ENCODE measurements at places on chromosomes 11 and 22. TPM values are rescaled to one million over a fixed set of nuclear protein-coding genes. Genes with fewer than 3 reads are reported as not detected.

DNA sequence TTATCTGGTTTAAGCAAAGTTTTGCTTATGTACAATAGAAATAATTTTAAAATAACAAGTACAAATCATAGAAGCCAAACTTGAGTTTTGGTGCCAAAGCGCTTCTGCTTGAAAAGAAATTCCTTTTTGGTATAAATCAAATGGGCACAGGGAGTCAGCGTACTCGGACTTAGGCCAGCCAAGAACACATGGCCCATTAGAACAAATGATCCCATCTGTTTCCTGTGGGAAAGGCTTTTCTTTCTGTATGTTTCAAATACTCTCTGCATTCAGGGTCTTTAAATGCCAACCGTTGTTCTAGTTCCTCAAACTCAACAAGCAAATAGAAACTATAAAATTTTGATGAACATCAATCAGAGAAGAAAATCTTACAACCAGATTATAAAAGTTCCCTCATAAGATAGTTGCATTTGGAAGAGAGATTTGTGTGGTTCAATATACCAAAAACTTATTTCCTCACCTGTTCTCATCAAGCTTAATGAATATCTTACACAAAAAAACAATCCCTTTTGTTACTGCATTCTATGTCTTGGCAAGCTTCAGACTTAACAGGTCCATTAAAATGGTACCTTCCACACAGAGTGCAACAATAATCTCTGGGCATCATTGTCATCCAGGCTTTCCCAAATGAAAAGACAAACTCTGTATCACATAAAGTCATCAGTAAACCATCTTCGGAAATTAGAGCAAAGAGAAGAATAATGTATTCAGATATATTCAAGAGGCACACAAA, 739.8 kb upstream of the API5 start:
- no peak for DNase-seq
- H3K27me3 ChIP-seq = no peaks in the 10 kb centered on the region
- H3K4me1 ChIP-seq = no peaks in the 10 kb centered on the region
- no peak overlapping the region for H3K4me3 ChIP-seq

DNA sequence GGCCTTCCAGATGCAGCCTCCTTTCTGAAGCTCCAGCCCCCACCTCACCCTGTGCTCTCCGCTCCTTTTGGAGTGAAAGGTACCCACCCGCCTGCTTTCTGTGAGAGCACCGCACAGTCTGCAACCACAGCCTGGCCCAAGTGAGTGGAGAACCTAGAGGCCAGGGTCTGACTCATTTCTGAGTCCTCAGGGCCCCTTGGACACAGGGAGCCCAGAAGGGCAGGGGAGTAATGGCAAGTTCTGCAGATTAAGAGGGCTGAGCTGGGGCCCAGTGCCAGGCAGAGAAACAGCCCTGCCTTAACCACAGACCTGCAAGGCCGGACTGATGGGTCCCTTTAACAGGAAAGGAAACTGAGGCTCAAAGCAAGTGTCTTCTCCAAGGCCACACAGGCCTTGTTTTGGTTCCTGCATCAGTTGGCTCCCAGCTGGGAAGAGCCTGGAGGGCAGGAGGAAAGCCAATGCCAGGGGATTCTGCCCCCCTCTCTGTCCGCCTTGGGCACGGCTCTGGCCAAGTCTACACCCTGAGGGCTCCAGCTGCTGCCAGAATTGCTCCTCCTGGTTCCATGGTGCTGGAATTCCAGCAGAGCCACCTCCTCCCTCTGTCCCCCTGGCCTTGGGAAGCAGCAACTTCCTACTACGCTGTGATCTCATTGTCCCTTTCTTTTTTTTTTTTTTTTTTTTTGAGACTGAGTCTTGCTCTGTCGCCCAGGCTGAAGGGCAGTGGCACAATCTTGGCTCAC, 55.1 kb downstream of the CYTH4 start:
- no peak overlapping the region for H3K4me3 ChIP-seq
- peaks cover 30% of the 10 kb centered on the region for H3K27me3 ChIP-seq
- no peak overlapping the region for H3K27ac ChIP-seq
- no peaks in the 10 kb centered on the region for H3K36me3 ChIP-seq
- no peak for DNase-seq

The DUSP8 gene
- 47.3 TPM for total RNA-seq

The CDC45 gene
- 1.6 TPM for total RNA-seq

The SESN3 gene
- total RNA-seq = 5.5 TPM

The FOLR1 gene
- total RNA-seq = not detected

DNA sequence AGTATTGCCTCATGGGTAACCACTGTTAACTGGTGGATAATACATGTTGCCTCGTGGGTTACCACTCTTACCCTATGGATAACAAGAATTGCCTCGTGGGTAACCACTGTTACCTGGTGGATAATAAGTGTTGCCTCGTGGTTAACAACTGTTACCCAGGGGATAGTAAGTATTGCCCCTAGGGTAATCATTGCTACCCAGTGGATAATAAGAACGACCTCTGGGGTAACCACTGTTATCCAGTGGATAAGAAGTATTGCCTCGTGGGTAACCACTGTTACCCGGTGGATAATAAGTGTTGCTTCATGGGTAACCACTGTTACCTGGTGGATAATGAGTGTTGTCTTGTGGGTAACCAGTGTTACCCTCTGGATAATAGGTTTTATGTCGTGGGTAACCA, 28.1 kb upstream of the NXPE4 start:
- no peaks in the 10 kb centered on the region for H3K4me1 ChIP-seq
- H3K27me3 ChIP-seq = no peaks in the 10 kb centered on the region
- no peak for DNase-seq
- no peaks in the 10 kb centered on the region for H3K36me3 ChIP-seq
- H3K4me3 ChIP-seq = no peak overlapping the region
- H3K27ac ChIP-seq = no peak overlapping the region

- peak within 1 kb of the TSS; percentile 89 for H3K27ac ChIP-seq
- H3K27me3 ChIP-seq = peaks cover 2% of the 10 kb centered on the region
- peak; percentile 67 for DNase-seq
- H3K36me3 ChIP-seq = no peaks in the 10 kb centered on the region
Measured at GRCh38 chr11:13277768-13278608, at the start of gene BMAL1. BMAL1 (plus strand) TSS chr11:13277790; CDS start chr11:13354309, 76,519 bp downstream.

DNA sequence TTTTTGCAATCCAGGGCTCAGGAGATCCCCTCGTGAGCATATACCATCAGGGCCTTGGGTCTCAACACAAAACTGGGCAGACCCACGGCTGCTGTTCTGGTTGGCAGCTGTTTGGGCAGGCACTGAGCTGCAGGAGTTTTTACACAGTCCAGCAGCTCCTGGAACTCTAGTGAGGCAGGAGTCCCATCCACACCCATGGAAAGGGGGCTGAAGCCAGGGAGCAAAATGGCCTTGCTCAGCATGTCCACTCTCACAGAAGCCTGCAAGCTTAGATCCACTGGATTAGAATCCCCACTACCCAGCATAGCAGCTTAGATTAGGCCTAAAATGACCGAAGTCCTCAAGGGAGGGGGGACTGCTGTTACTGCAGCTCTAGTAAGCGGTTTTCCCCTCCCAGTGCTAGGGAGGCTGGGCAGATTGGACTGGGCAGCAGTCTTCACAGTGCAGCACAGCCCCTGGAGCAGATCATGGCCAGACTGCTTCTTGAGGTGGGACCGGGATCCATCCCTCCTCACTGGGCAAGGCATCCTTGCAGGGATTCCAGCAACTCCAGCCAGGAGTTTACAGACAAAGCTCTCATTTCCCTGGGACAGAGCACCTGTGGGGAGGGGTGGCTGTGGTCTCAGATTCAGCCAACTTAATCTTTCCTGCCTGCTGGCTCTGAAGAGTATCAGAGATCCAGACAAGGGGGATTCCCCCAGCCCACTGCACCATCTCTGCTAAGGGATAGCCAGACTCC, 36.4 kb upstream of the CARD16 start:
- DNase-seq = no peak
- H3K4me1 ChIP-seq = no peaks in the 10 kb centered on the region
- no peaks in the 10 kb centered on the region for H3K36me3 ChIP-seq
- no peaks in the 10 kb centered on the region for H3K27me3 ChIP-seq

The IGLL5 gene
- 0.38 TPM for total RNA-seq

All from natural killer cell (primary cell).